ENCODE measurements at places on chromosomes 5 and 9.

DNA sequence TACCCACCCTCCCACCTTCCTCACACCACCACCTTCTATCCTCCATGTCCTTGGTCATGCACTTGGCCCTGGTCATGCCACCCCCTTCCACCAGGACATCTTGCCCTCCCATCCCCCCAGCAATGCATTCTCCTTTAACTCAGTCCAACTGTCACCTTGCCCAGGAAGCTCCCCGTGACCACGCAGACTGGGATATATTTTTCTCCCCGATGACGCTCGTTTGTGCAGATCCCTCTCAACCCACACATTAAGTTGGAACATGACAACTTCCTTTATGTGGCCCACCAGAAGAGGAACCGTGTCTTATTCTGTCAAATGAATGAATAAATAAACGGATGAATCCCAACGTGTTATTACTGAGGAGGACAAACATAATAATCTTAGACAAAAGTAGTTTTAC lies 82.8 kb upstream of the TAS2R1 start:
- DNase-seq = no peak

DNA sequence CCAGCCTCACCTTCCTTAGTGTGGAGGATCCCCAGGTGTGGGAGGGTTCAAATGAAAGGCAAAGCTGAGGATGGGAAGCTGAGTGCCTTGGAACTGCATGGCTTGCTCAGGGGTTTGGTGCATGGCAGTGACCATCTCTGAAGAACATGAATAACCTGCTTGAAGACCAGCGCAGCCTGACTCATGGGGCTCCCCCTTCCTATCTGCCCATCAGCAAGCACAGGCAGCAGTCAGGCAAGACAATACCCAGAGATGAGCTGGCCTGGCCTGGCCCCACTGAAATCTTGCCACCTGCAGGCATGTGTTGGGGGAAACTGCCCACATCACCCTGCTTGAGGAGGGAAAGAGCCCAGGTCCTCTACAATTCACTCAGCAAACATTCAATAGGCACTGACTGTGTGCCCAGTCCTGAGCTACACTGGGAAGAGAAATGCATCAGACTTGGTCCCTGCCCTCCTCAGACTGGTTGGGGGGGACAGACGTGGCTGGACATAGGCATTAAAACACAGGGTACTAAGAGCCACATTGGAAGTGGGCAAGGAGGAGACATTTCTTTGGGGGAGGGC lies 105.0 kb upstream of the ALDH1B1 start:
- DNase-seq = no peak

DNA sequence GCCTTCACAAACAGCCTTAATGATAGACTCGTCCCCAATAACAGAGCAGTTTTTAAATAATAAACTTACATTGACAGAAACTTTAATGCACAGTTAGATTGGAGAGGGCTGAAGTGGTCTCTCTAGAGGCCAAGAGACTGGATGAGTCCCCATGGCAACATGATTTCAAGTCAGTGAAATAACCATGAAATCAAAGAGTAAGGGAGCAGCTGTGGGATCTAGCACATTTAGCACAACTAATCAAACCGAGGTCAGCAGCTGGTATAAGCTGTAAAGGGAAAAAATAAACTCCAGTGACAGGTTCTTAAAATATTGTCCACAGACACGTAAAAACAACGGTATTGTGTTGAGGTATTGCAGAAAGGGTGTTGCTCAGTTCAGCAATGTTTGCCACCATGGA lies 916.6 kb downstream of the DNAH5 start:
- no peak for DNase-seq

DNA sequence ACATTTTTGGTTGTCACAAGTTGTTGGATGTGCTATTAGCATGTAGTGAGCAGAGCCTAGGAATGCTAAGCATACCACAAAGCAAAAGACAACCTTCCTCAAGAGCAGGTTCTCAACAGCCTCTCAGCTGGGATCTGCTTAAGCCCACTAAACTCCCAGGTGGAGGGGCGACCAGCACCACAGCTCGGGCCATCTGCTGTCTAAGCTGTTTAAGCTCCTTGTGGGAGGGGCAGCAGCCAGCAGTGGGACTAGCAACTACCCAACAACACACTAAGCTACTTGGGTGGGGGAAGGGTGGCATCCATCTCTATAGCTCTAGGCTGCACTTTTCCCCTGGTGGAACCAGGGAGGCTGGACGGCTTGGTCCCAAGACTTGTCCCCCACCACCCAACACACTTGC lies 1052.7 kb upstream of the ARRDC3 start:
- no peak for DNase-seq

- DNase-seq = peak; percentile 94
These were observed 14.8 kb downstream of the SUB1 start for GRCh38 chr5:32600054-32600622.

Data from adipocyte (in vitro differentiated cells).